ENCODE measurements at places on chromosomes 7 and 10.

DNA sequence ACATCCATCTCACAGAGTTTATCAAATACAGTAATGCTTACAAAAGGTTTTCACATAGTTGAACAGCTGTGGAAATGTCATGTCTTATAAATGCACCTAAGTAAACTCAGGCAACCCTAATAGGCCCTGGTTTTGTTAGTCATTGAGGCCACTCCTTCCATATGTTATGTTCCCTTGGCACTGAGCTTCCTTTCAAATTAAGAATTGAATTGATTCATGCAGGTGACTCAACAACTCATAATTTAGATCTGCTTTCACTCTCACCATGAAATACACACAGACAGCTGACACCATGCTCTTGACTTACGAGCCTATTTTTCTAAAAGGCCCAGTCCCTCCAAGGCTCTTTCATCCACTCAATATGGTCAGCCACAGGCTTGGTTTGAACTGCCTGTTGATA is 476.9 kb downstream of the KCNMA1 start:
- no peak for DNase-seq

DNA sequence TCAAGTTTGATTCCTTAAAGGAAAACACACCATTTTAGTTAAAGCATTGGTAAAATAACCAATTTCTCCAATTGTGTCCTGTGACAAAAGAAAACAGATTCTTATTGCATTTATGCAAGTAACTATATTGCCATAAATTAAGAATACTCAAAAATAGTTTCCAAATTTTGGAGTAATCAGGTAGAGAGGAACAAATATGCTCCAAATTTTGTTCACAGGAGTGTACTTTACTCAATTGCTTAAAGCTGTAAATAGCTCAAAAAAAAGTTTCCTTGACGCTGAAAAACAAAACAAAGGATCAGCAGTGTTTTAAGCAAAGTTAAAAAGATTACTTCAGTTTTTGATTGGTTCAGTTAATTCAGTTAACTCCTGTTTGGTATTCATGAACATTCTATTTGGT is 52.2 kb upstream of the INHBA start:
- no peak for DNase-seq

- DNase-seq, result no peak
Observed at GRCh38 chr10:110034596-110034995, 26.8 kb downstream of the ADD3 start.

- DNase-seq, result no peak
Observed at GRCh38 chr7:24704311-24704710, 53.0 kb downstream of the GSDME start.

GRCh38 chr7:107830420-107830819 is 27.4 kb upstream of the SLC26A3 start:
- no peak for DNase-seq

- DNase-seq, result no peak
Observed at GRCh38 chr7:30708983-30709382, 26.7 kb upstream of the CRHR2 start.

DNA sequence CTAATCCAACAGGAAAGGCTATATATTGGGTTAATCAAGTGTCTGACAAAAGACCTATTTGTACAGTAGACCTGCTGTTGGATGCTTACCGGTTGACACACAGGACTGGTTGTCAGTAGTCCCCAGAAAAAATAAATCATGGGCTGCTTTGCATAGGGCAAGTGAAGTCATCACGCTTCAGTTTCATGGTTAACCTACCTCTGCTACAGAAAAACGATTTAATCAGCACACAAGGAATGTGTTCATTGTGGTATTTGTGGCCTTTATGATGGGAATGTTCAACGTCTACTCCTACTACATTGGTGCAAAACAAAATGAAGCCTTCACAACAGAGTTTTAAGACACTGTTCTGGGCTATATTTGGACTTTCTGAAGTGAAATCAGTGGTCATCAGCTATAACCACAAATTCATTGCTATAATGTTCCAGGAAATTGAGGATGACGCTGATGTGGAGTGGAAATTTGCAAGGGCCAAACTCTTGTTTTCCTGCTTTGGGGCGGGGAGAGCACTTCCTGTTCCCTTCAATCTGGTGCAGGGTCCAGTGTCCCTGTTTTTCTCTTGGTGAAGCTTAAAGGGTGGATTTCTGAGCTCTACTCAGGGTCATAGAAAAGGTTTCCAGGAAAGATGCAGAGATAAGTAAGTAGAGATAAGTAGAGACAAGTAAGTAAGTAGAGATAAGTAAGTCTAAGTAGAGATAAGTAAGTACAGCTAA is 39.3 kb upstream of the GGCT start:
- no peak for DNase-seq

DNA sequence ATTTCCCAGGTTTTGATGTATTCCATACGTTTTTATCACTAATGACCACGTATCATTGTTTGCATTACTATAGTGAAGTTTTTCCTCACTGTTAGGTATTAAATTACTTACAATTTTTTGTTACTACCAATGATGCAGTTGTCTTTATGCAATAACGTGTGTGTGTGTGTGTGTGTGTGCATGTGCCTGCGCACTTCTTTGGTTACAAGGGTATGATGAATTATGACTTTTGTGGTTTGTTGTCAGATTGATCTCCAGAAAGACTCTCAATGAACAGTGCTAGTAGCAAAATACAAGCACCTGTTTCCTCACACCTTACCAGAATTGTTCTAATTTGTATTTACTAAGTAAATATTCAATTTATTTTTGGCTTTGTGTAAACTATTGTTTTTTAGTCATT is 51.5 kb downstream of the MCMBP start:
- no peak for DNase-seq

- no peak for DNase-seq
Observed at GRCh38 chr7:17619196-17619818, 320.9 kb downstream of the AHR start.

- DNase-seq, result no peak
Observed at GRCh38 chr10:60809157-60809556, 30.9 kb downstream of the CDK1 start.

- no peak for DNase-seq
Observed at GRCh38 chr7:4531236-4531635, 150.9 kb upstream of the FOXK1 start.

DNA sequence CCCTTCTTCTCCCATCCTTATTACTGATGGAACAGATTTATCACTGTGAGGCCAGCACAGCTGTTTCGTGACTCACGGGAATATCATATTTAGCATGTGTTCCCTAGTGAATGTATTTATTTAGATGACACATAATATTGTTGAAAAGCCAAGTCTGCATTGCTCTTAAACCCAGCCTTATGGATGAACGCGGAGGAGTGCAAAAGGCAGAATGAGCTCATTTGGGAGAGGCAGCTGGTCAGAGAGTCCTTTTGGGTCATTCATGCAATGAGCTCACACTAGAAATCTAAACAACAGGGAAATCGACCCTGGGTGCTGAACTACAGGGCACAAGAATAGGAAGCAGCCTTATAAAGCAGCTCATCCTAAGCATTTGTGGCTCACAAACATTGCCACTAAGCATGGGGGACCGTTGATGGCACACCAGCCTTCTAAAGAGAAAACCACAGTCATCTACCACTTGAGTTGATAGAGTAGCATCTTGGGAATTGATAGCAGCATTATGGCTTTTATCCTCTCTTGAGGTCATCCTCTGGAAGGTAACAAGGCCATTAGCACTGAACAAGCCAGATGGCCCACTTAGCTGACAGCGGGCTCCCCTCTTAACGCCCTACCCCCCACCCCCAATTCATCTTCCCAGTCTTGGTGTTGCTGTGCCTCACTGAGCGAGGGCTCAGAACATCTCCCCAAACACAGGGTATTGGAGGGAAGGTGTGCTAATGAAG is 32.9 kb upstream of the SDK1 start:
- no peak for DNase-seq

DNA sequence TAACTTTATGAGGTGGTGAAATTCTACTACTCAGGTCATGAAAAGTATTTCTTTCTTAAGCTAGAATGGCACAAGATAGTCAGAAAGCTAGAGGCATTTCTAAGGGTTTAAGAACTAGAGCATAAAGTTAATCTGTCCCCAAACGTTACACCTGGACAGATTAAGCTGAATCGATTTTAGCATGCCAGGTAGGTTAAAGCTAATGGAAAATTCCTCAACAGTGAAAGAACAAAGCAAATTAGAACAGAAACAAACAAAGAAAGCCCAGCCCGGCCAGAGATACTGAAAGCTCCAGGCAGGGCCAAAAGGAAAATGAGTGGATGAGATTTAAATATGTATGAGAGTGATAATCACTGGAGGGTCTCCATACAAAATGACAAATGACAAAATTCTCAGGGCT is 293.8 kb downstream of the CALN1 start:
- DNase-seq, result no peak

DNA sequence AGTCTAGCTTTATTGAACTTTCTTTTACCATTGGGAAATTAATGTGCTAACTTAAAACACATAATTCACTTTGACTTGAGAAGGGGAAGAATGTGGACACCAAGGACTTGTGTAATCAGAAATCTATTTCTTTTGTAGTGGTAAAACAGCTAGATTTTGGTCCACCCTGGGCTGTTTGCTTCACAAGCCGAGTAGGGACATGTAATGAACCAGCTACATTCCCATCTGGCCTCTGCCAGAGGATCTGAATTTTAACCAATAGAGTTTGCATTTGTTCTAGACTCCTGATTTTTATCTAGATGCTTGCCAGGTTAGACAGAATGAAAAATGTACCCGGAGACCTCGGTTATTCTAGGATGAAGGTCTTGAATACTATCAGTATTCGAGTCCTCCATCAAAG is 1.9 kb downstream of the CACNB2 start:
- no peak for DNase-seq

- no peak for DNase-seq
Observed at GRCh38 chr7:39642896-39643295, 19.5 kb downstream of the RALA start.

DNA sequence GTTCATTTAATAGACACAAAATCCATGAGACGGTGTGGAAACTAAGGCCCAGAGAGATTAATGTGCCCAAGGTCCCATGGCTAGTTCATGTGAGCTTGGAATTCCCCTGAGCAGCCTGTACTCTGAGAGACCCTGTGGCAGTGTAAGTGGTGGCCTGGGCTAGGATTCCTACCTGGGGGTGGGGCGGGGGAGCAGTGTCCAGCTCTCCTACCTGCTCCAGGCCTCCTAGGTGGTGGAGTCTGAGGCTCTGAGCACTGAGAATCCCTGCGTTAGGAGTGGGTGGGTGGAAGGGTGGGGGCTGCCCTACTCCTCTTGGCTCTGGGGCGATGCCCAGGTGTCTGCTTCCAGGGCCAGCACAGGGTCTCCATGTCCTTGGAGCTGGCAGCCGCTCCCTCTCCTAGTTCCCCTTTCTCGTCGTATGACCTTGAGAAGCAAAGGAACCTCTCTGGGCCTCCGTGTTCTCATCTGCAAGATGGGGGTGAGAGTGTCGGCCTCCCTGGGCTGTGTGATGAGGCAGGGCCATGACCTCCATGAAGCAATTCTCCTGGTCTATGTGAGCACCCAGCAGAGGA is 2.5 kb downstream of the SNCG start:
- no peak for DNase-seq

DNA sequence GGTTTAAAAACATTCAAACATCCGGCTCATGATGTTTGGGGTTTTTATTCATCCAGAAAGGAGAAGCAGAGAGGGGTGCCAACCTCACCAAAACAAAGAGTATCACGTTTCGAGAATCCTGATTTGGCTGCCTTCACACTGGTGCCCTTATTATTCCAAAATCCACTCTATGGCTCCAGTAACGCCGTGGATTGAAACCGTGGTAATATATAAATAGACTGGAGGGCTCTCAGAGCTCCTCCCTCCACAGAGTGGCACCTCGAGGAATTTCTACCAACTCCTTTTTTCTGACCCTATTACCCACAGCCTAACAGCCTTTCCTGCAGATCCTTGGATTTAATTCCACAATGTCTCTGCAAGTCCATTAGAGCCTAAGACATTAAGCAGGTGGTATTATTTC is 353.6 kb downstream of the CRPPA start:
- DNase-seq, result no peak

- DNase-seq, result no peak
Observed at GRCh38 chr10:52455098-52455497, 141.0 kb downstream of the DKK1 start.

- DNase-seq, result no peak
Observed at GRCh38 chr10:61901829-61902444, 438 bp downstream of the ARID5B start.

DNA sequence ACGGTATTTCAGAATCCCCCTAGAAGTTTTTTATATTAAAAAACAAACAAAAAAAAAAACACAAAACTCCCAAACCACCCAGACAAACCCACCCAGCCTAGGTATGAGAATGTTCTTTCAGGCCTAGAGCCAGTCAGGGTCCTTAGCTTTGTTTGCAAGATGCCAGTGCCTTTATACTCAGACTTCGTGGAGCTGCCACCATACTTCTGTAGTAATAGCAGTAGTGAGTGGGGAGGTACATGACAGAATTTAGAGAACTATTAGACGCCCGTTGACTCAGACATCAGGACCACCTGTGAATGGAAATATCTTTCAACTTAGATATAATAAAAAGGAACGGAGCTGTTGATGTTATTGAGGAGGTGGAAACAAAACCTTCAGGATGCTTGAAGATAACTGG is 138.2 kb upstream of the MKLN1 start:
- no peak for DNase-seq
